Kidney (tissue), 22 donors: ENCODE measurements at places on chromosomes 4 and X. TPM values are rescaled to one million over a fixed set of nuclear protein-coding genes. Genes with fewer than 3 reads are reported as not detected.
A peak's percentile ranks its signal among the peaks of the same experiment; 100 is the strongest.

The MAP7D2 gene
- total RNA-seq: 0.76 TPM

DNA sequence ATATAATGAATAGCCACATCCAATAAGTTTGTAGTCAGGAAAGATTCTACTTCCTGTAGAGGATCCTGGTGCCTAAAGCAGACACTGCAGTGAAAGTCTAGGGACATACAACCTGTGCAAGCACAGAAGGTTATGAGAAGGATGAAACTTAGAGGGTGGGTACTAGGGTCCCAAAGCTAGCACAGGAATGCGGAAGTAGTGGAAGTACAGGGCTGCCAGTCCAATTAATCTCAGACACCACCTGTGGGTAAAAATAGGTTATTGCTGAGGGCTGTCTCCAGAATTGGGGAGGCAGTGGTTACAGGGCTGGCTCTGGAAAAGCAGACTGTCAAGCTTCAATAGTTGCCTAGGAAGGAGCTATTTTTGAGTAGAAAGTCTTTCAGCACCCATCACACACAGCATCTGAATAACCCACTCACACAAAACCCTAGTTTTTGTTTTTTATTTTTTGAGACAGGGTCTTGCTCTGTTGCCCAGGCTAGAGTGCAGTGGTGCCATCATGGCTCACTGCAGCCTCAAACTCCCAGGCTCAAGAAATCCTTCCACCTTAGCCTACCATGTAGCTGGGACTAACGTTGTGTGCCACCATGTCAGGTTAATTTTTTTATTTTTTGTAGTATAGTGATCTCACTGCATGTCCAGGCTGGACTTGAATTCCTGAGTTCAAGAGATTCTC, 50.8 kb upstream of the ELF2 start:
- no peak overlapping the region for H3K4me3 ChIP-seq
- H3K27ac ChIP-seq: no peak overlapping the region

The PCDH18 gene
- 10.1 TPM for total RNA-seq

GRCh38 chr4:147658501-147658900, 25.5 kb downstream of the PRMT9 start:
- no peaks in the 10 kb centered on the region for H3K36me3 ChIP-seq
- no peak overlapping the region for H3K4me3 ChIP-seq
- DNase-seq: no peak
- no peaks in the 10 kb centered on the region for H3K27me3 ChIP-seq
- no peak overlapping the region for H3K27ac ChIP-seq
- no peaks in the 10 kb centered on the region for H3K4me1 ChIP-seq

- H3K36me3 ChIP-seq: no peaks in the 10 kb centered on the region
- no peak overlapping the region for H3K4me3 ChIP-seq
- no peak for DNase-seq
Measured at GRCh38 chrX:2283111-2283859, 217.5 kb downstream of the DHRSX start.

The RTL9 gene
- total RNA-seq: not detected

The GABRA4 gene
- total RNA-seq: 0.19 TPM

DNA sequence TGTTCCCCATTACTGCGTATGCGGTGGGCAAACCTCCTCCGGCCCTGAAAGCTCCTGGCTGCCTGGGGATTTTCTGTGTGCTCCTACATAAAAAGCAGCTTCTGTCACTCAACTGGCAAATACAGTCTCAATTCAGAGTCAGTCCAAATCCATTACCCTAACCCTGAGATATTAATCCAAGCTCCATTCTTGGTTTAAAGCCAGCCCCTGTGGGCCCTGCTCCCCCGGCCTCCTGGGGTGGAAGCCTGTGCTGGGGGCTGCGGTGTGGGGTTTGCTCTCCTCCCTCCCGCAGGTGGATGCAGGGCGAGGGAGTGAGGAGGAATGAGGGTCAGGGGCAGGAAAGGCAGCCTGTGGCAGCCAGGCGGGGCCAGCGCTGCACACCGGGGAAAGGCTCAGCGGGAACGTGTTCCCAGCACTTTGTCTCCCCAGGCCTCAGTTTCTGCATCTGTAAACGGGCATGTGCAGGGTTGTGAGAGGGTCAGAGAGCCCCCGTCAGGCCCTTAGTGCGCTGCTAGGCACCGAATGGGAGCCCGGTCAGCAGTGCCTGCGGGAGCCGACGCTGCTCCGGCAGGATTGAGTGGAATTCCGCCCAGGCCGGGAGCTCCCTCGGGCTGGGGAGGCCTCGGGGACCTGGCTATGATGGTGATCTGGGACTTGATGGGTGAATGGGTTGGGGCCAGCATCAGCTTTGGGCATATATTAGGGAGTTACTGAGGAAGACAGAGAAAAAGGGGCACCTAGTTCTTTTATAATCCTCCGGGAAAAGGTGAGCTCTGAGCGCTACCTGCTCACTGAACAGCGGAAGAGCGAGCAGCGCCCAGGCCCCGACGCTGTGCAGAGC, 6.3 kb upstream of the RGS12 start:
- H3K36me3 ChIP-seq: no peaks in the 10 kb centered on the region
- H3K4me3 ChIP-seq: no peak overlapping the region
- no peaks in the 10 kb centered on the region for H3K4me1 ChIP-seq
- peak; percentile 27 for DNase-seq

- no peak overlapping the region for H3K27ac ChIP-seq
- H3K27me3 ChIP-seq: no peaks in the 10 kb centered on the region
- no peaks in the 10 kb centered on the region for H3K4me1 ChIP-seq
- no peaks in the 10 kb centered on the region for H3K36me3 ChIP-seq
Measured at GRCh38 chr4:73187325-73187724, 71.3 kb downstream of the ANKRD17 start.

DNA sequence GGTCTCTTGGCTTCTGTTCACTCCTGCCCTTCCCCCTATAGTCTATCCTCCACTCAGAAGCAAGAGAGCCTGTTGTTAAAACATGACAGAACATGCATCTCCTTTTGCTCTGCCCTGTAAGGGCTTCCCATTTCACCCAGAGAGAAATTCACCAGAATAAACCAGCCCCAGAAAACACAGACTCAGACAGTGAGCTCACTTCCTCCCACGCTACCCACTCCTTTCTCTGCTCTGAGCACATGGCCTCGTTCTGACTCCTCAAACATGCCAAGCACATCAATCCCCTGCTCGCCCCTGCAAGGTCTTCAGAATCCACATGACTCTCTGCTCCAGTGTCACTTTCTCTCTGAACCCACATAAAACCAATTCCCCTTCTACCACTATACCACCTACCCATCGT, 50.4 kb downstream of the MID1 start:
- no peak for DNase-seq
- H3K4me1 ChIP-seq: no peaks in the 10 kb centered on the region
- no peak overlapping the region for H3K4me3 ChIP-seq
- no peak overlapping the region for H3K27ac ChIP-seq
- no peaks in the 10 kb centered on the region for H3K27me3 ChIP-seq

The SSX2B gene
- total RNA-seq: not detected

- no peak overlapping the region for H3K4me3 ChIP-seq
- H3K4me1 ChIP-seq: no peaks in the 10 kb centered on the region
- peaks cover 5% of the 10 kb centered on the region for H3K27me3 ChIP-seq
- DNase-seq: no peak
Measured at GRCh38 chrX:133365871-133366611, 49.2 kb downstream of the GPC4 start.

The NDP gene
- total RNA-seq: not detected

The TET2 gene
- total RNA-seq: 31.5 TPM

DNA sequence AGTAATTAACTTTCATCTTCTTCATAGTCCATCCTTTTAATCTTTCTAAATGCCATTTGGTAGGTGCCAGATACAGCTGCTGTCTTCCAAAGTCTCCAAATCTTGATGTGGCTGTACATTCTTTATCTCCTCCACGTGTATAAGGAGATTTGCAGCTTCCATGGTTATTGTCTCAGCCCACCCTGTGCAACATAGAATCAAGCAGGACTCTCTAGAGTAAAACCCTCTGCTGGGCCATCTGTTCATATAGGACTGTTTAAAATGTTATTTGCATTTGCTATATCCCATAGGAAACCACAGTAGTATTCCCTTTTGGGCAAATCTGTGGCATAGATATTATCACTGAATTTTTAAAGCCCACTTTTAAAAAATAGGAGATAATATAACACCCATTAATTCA, 527.2 kb upstream of the EPHA5 start:
- DNase-seq: no peak
- H3K36me3 ChIP-seq: no peaks in the 10 kb centered on the region
- H3K27me3 ChIP-seq: no peaks in the 10 kb centered on the region
- no peak overlapping the region for H3K27ac ChIP-seq
- no peaks in the 10 kb centered on the region for H3K4me1 ChIP-seq

DNA sequence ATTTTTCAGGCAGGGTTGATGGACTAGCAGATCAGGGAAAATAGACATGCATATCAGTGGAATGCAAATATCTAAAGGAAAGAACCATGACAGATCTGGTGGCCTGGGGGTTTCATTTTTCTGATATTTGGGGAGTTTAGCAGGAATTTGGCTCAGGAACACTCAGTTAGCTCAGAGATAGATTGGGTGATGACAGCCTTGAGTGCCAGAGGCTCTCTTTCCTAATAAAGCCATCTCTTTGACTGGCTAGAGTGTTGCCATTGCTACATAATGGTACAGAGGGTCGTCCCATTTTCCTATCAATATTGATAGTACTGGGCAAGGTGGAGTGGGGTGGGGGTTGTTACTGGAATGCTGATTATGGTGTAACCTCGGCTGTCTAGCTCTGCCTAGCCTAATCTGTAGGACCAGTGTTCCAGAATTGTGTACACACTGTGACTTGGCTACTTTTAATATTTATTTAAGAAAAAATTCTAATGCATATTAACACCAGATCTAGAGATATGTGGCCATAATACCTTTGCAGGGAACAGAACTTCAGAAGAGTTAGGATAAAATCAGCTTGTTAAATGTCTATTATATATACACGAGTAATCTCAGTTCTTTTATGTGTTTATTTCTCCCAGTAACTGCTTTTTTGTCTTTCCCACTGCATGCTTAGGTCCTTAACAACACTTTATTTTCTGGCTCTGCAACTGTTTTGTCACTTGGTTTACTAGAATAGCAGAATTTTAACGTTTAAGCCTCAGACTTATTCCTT, 145.0 kb upstream of the SPOCK3 start:
- H3K4me1 ChIP-seq: no peaks in the 10 kb centered on the region
- no peaks in the 10 kb centered on the region for H3K27me3 ChIP-seq
- H3K27ac ChIP-seq: no peak overlapping the region
- no peak overlapping the region for H3K4me3 ChIP-seq
- DNase-seq: no peak
- no peaks in the 10 kb centered on the region for H3K36me3 ChIP-seq
